ENCODE measurements at places on chromosomes 13 and 19. TPM values are rescaled to one million over a fixed set of nuclear protein-coding genes. Genes with fewer than 3 reads are reported as not detected.

DNA sequence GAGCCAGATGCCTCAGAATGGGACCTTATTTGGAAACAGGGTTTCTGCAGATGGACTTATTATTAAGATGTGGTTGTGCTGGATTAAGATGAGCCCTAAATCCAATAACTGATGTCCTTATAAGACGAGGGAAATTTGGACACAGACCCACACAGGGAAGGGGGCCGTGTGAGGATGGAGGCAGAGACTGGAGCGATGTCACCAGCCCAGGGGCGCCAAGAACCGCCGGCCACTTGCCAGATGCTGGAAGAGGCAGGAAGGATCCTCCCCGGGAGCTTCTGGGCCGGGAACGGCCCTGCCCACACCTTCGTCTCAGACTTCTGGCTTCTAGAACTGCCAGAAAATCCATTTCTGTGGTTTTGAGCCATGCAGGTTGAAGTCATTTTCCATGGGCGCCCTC lies 26.6 kb downstream of the GNG7 start:
- no peak overlapping the region for H3K4me3 ChIP-seq
- no peaks in the 10 kb centered on the region for H3K4me1 ChIP-seq
- H3K27ac ChIP-seq = no peak overlapping the region
- no peak for DNase-seq

GRCh38 chr13:42101821-42102585 lies 53.6 kb downstream of the DGKH start:
- H3K4me3 ChIP-seq = no peak overlapping the region
- no peaks in the 10 kb centered on the region for H3K27me3 ChIP-seq
- H3K27ac ChIP-seq = no peak overlapping the region
- no peaks in the 10 kb centered on the region for H3K36me3 ChIP-seq
- DNase-seq = no peak
- no peaks in the 10 kb centered on the region for H3K4me1 ChIP-seq

GRCh38 chr19:38194061-38194701 lies 29.8 kb downstream of the DPF1 start:
- H3K4me3 ChIP-seq = no peak overlapping the region
- no peak for DNase-seq
- no peaks in the 10 kb centered on the region for H3K36me3 ChIP-seq
- H3K27ac ChIP-seq = no peak overlapping the region
- H3K4me1 ChIP-seq = no peaks in the 10 kb centered on the region
- H3K27me3 ChIP-seq = no peaks in the 10 kb centered on the region

DNA sequence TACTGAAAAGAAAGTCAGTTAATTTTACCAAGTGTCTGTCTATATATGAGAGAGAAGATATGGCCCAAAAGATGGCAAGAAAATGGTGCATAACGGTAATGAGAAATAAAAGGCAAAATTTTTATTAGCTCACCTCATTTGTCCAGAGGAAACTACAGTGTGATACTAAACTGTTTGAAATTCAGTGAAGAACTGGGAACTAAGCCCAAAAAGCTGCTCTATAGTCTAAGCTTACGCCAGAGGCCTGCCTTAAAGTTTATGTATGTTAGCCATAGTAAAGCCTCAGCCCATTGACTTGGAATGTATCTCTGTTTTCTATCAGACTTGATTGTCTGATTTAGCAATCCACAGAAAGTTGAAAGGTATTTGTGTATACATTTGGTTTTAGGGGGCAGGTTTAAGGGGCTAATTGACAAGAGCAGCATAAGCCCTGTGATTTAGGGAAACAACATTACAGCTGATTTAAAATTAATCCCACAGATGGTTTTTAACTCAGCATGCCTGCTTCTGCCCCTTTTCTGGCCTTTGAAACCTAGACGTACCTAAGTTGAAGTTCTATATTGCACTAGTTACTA lies 91.0 kb upstream of the MAB21L1 start:
- H3K27me3 ChIP-seq = no peaks in the 10 kb centered on the region
- no peaks in the 10 kb centered on the region for H3K4me1 ChIP-seq
- no peak for DNase-seq
- H3K4me3 ChIP-seq = no peak overlapping the region
- no peaks in the 10 kb centered on the region for H3K36me3 ChIP-seq

DNA sequence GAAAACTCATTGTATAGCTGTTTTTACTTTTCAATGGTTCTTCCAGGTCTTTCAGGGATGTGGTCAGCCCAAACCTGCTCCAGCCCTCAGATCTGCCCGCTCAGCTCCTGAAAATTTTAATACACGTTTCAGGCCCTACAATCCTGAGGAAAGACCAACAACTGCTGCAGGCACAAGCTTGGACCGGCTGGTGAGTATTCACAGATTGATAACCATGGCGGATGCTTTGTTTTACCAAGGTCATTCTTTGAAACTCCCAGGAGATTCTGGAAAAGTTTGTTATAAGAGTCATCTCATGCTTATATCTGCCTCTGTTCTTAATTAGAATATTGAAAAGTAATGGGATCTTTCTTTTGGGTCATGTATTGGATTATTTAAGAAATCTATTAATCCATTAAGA lies 173.5 kb downstream of the DCT start:
- no peak for DNase-seq
- no peak overlapping the region for H3K27ac ChIP-seq
- H3K27me3 ChIP-seq = no peaks in the 10 kb centered on the region
- H3K4me3 ChIP-seq = no peak overlapping the region
- H3K4me1 ChIP-seq = no peaks in the 10 kb centered on the region

DNA sequence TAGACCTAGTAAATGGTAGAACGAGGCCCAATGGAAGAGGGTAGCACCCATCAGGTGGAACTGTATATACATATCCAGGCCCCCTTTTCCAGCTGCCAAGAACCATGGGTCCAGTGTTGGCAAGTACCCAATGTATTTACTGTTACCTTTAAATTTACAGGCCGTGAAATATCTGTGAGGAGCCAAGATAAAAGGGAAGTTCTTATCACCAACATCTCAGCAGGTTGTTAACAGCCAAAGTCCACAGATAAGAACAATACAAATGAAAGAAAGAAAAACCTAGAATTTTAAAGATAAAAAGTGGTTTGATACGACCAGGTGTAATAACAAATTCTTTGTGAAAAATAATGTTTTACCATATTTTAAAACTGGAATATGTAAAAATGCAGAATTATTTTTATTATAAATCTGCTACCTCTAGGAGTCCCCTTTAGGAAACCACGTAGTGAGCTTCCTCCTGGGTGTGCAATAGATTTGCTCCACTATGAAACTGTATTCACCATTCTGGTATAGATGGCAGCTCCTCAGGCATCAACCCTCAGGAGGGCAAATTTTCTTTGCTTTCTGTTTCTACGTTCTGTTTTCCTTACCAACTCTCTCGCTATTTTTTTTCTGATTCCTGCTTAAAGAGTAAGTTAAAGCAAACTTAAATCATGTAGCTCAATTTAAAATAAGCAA lies 292.2 kb upstream of the SLC10A2 start:
- no peak for DNase-seq
- H3K27me3 ChIP-seq = no peaks in the 10 kb centered on the region
- no peak overlapping the region for H3K4me3 ChIP-seq
- no peaks in the 10 kb centered on the region for H3K36me3 ChIP-seq
- no peaks in the 10 kb centered on the region for H3K4me1 ChIP-seq

- no peak overlapping the region for H3K4me3 ChIP-seq
- peaks cover 13% of the 10 kb centered on the region for H3K4me1 ChIP-seq
- no peaks in the 10 kb centered on the region for H3K27me3 ChIP-seq
- DNase-seq = peak; percentile 32
- no peaks in the 10 kb centered on the region for H3K36me3 ChIP-seq
- peak overlapping the region; percentile 92 for H3K27ac ChIP-seq
These were observed 1.0 kb downstream of the AXL start for GRCh38 chr19:41219924-41220567.

GRCh38 chr19:9836021-9836420 lies 903 bp downstream of the PIN1 start:
- no peak overlapping the region for H3K4me3 ChIP-seq
- H3K4me1 ChIP-seq = peaks cover 16% of the 10 kb centered on the region

DNA sequence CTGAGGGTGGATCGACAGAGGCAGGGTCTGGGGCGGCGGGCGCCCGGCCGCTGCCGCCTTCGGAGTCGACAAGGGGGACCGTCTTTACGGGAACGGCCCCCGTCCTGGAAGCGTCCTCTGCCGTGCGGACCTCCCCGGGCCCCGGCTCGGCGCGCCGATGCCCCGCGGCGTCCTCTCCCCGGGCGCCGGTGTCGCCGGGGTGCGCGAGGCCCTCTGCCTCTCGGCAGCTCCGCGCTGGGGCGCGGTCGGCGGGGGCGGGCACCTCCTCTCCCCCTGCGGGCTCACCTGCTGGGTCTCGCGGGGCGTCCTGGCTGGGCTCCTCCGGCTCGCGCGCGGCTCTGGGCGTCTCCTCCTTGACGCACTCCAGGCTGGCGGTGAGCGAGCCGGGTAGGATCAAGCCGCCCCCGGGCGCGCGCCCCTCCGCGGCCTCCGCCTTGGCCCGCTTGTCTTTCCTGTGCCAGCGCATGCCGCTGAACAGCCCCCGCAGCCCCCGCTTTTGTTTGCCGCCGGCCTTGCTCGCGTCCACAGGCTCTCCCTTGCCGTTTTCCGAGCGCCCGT lies 1.5 kb downstream of the AMER2 start:
- no peaks in the 10 kb centered on the region for H3K4me1 ChIP-seq
- no peak overlapping the region for H3K4me3 ChIP-seq
- no peak overlapping the region for H3K27ac ChIP-seq

DNA sequence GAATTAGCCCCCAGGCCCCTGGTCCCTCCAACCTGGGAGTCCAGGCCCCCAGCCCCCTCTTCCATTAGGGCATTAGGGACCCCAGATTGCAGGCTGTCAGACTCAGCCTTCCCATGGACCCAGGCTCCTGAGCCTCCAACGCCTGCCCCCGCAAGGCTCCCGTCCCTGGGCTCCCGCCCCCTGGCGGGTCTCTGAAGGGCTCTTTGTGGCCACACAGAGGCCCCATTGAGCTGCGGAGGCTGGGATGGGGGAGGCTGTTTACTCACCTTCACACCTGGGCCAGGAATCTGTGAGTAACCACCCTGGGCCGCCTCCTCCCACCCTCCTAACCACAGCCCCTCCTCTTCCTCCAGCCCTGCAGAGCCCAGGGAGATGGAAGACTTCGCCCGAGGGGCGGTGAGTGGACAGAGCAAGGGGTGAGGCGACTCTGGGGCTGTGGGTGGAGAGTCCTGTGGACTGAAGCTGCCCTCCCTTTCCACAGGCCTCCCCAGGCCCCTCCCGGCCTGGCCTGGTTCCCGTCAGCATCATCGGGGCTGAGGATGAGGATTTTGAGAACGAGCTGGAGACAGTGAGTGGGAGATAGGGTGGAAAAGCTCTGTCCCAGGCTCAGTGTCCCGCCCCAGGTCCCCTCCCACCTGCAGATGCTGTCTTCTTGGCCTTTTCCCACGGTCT lies 4.9 kb downstream of the ARHGEF1 start:
- peaks cover 13% of the 10 kb centered on the region for H3K4me1 ChIP-seq
- H3K27me3 ChIP-seq = no peaks in the 10 kb centered on the region
- H3K4me3 ChIP-seq = no peak overlapping the region
- DNase-seq = no peak
- H3K27ac ChIP-seq = no peak overlapping the region

DNA sequence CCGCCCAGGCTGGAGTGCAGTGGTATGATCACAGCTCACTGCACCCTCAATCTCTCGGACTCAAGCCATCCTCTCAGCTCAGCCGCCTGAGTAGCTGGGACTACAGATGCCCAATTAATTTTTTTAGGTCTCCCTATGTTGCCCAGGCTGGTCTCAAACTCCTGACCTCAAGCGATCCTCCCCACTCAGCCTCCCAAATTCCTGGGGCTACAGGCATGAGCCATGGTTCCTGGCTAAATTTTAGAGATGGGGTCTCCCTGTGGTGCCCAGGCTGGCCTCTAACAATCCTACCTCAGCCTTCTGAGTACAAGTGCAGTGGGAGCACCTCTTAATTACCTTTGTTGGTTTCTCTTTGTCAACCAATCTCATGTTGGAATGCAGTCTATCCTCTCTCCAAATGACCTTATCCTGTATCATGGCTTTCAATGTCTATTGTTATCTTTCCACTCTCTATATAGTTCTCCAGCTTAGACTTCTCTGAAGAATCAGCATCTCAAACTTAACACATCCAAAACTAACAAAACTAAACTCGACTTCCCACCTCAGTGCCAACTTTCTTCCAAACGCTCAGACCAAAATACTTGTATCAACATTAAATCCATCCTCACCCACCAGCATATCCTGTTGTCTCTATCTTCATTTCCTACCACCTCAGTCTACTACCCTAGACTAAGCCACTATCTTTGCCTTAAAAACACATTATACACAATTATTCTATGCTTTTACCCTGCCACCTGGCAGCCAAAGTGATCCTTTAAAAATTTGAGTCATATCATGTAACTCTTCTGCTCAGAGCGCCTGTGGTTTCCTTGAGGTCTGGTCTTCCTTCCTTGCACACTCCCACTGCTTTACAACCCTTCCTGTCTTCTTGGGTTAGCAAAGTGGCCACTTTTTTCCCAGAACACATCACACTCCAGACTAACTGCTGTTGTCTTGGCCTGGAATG lies 6.7 kb downstream of the TPT1 start:
- no peaks in the 10 kb centered on the region for H3K27me3 ChIP-seq
- H3K27ac ChIP-seq = no peak overlapping the region
- H3K4me3 ChIP-seq = no peak overlapping the region
- H3K4me1 ChIP-seq = peaks cover 21% of the 10 kb centered on the region

GRCh38 chr13:102441085-102441484 lies 39.2 kb upstream of the FGF14 start:
- H3K36me3 ChIP-seq = no peaks in the 10 kb centered on the region
- no peak overlapping the region for H3K4me3 ChIP-seq
- no peaks in the 10 kb centered on the region for H3K27me3 ChIP-seq
- no peaks in the 10 kb centered on the region for H3K4me1 ChIP-seq
- no peak overlapping the region for H3K27ac ChIP-seq
- no peak for DNase-seq

- no peaks in the 10 kb centered on the region for H3K36me3 ChIP-seq
- no peak for DNase-seq
- no peak overlapping the region for H3K4me3 ChIP-seq
- H3K27ac ChIP-seq = no peak overlapping the region
- H3K4me1 ChIP-seq = no peaks in the 10 kb centered on the region
These were observed 508.5 kb downstream of the KLF12 start for GRCh38 chr13:73625562-73626339.

ZNF611 gene
- 6.8 TPM for polyA plus RNA-seq

DAND5 gene
- polyA plus RNA-seq = 0.32 TPM

TSHZ3 gene
- 3.6 TPM for polyA plus RNA-seq

GNG7 gene
- polyA plus RNA-seq = 7.8 TPM

FBXO27 gene
- 2.3 TPM for polyA plus RNA-seq

PLVAP gene
- 40.9 TPM for polyA plus RNA-seq

RUBCNL gene
- polyA plus RNA-seq = 2.3 TPM

OR7A5 gene
- polyA plus RNA-seq = 0.16 TPM

All from adrenal gland (tissue), 19 donors.